Activated T-cell treated with anti-CD3 and anti-CD28 coated beads for 1 hour (primary cell): ENCODE measurements at places on chromosomes 4 and X.

GRCh38 chr4:25949173-25949748 lies 35.2 kb downstream of the SMIM20 start:
- no peak for DNase-seq

DNA sequence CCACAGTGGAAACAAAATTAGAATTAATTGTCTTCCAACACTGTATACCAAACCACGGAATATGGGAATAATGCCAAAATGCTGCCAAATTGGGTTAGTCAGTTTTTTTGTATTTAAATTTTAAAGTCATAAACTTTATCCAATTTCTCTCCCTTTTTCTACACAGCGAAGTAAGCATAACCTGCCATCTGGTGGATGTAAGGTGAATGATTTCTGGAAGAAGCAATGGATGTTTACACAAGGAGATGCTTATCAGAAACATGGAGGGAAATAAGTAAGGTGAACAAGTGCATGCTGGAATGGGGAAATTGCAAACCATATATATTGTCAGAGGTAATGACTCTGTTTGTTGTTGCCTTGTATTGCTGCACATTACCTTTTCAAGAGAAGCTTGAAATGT lies 691.9 kb downstream of the TECRL start:
- no peak for DNase-seq

- no peak for DNase-seq
Measured at GRCh38 chrX:81890521-81890920, 688.6 kb downstream of the SH3BGRL start.

DNA sequence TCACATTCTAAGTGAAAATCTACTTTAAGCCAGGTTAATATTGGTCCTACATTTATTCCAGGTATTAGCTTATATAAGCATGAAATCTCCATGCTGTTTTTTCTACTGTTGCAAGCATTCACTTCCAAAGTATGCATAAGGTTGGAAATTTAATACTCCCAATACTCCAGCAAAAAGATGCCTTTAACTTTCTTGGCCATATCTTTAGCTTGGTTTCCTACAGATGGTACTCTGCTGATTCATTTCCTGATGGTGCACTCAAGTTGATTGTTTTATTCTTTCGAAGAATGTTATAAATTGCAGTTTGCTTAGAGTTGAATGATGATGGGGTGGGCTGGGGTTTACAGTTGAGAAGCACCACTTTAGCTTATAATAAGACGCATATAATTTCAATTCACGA lies 330.2 kb downstream of the PTTG2 start:
- DNase-seq: no peak

DNA sequence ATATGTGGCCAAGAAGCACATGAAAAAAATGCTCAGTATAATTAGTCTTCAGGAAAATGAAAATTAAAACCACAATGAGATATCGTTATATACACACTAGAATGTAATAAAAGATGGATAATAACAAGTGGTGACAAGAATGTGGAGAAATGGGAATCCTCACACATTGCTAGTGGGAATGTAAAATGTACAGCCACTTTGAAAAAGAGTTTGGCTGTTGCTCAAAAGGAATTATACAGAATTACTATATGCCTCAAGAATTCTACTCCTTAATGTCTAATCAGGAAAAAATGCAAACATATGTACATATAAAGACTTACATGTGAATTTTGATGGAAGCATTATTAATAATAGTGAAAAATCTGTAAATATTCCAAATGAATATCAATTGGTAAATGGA lies 102.2 kb downstream of the SPCS3 start:
- DNase-seq: no peak
